ENCODE measurements at places on chromosomes 16 and 17. TPM values are rescaled to one million over a fixed set of nuclear protein-coding genes. Genes with fewer than 3 reads are reported as not detected.

The TP53TG3B gene
- total RNA-seq = not detected

The PSMD12 gene
- 16.8 TPM for total RNA-seq

The PLD6 gene
- 1.6 TPM for total RNA-seq

The PKMYT1 gene
- total RNA-seq = 47.6 TPM
